ENCODE measurements at places on chromosomes 6 and 20.
A peak's percentile ranks its signal among the peaks of the same experiment; 100 is the strongest.

GRCh38 chr6:25601800-25602673 is 50.0 kb upstream of the SCGN start:
- DNase-seq: no peak

- DNase-seq: no peak
Measured at GRCh38 chr20:36792422-36792821, 18.9 kb upstream of the DSN1 start.

DNA sequence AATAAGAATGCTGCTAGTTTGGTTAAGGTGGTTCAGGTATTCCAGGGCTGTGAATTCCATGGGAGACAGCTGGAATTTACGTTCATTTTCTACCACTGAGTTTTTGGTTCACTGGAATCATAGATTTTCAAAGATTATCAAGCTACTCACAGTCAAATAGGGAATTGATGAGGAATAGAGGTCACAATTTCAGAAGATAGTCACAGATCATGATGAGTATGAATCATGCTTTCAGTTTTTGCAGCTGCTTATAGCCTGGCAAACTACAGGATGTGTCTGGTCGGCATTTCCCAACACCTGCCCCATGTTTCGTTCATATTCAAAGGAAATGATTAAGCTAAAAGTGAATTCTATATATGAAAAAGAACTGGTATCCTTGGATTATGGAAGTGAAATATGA is 58.7 kb downstream of the BCKDHB start:
- peak; percentile 4 for DNase-seq

- no peak for DNase-seq
Measured at GRCh38 chr20:61903575-61904340, 161.9 kb downstream of the TAF4 start.

- DNase-seq: no peak
Measured at GRCh38 chr6:63926258-63926780, 290.7 kb downstream of the PHF3 start.

DNA sequence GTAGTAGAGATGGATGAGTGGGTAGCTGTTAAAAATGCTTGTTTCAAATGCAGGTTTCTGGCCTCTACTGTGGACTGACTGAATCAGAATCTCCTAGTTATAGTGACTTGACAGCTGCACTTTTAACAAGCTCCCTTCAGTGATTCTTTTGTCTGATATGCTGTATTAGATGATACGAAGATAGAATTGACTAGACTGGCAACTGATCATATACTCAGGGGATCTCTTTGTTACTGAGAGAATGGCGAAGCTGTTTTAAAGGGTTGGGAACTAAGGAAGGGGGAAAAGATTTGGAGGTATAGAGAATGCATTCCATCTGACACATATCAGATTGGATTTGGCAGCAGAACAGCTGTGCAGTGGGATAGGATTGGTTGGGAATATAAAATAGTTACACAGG is 7.0 kb downstream of the ENPP4 start:
- DNase-seq: no peak

Measured in activated CD8-positive, alpha-beta memory T cell treated with anti-CD3 and anti-CD28 coated beads for 48 hours (primary cell).